ENCODE measurements at places on chromosomes 11 and 22. TPM values are rescaled to one million over a fixed set of nuclear protein-coding genes. Genes with fewer than 3 reads are reported as not detected.

OR6M1 gene
- not detected for total RNA-seq

APOL4 gene
- 0.07 TPM for total RNA-seq

DNA sequence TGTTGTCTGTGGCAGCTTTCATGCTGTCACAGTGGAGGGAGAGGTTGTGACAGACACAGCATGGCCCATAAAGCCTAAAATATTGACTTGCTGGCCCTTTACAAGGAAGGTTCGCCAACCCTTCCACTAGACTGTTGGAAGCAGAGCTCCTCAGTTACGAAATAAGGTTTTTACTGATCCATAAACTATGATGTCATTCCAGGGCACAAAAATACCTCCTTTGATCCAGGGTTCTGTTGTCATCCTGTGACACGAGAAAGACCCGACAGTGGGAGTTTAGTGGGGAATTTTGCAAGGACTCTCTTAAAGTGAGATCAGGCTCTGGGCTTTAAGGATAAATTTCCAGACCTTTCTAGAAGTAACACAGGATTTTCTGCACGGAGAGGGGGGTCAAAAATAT lies 15.7 kb downstream of the BARX2 start:
- H3K27ac ChIP-seq: no peak overlapping the region
- DNase-seq: no peak
- H3K27me3 ChIP-seq: peaks cover 46% of the 10 kb centered on the region

DNA sequence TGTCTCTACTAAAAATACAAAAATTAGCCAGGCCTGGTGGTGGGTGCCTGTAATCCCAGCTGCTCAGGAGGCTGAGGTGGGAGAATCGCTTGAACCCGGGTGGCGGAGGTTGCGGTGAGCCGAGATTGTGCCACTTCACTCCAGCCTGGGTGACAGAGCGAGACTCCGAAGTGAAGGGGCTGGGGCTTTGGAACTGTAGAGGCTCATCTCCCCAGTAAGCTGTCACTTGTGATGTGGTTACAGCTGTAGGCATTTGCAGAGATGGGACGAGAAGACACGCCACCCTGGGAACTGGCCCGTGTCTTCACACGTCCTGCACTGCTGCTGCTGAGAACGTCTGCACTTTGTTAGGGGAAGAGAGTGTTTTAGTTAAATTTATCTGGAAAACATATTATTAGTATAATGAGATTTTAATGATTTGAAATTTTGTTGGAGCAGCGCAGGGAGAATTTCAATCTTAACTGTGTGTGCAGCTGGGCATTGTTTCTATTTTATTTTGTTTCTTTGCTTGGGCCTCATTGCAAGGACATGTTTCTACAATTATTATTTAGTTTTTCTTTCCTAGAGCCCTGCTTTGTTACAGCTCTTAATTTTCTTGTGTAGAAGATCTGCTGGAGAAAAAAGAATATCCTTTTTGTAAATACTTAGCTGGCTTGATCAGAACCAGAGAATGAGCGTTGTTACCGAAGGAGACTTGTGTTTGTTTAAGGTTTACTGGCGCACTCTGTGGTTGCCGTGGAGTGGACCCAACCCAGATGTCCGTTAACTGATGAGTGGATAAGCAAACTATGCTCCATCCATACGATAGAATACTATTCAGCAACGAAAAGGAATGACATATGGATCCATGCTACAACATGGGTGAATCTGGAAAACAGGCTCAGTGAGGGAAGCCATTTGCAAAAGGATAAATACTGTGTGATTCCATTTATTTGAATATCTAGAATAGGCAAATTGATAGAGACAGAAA lies 18.4 kb downstream of the PARVB start:
- H3K4me3 ChIP-seq: no peak overlapping the region
- H3K27me3 ChIP-seq: peaks cover 7% of the 10 kb centered on the region
- DNase-seq: no peak
- H3K4me1 ChIP-seq: peaks cover 18% of the 10 kb centered on the region

DNA sequence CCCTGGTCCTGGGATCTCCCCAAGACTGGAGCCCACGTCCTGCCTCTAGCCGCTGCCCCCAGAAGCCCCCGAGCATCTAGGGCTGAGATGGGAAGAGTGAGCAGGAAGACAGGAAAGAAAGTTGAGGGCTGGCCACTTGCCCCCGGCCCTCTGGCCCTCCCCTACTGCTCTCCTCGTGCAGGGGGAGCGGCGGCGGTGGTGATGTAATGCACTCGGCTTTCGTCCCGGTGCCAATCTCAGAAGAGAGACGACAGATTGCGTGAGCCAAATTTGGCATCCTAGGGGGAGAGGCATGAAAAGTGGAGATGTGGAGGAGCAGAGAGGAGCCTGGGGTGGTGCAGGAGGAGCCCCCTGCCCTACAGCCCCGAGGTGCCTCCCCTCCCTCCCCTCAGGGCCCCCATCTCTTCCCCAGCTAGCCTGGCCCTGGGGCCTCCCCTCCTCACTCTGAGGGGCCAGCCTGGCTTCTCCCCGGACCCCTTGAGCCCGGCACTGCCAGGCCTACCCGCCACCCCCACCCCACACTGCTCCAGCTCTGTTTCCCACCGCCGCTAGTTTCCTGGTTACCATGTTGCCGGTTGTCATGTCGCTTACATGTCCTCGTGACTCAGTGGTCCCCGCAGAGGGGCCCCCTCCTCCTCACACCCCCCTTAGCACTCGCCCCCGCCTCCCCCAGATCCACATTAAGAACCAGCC lies 2.5 kb downstream of the KCNJ4 start:
- peaks cover 9% of the 10 kb centered on the region for H3K4me1 ChIP-seq

DNA sequence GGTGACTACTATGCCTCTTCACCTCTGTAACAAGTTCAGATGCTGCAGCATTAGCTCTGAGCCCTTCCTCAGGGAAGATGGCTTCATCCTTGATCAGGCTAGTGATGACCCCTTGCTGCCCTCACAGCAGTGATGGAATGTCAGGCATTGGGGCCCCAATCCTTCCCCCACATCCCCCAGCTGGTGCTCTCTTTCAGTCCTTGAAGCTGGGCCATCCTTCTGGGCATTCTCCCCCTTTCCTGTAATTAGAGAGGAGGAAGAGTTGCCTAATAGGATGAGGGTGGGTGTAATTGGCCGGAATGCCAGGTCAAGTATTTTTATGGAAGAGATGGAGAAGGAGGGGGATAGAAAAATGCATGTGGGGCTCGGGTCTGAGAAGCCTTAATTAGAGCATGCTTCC lies 62.6 kb downstream of the TRAF6 start:
- peaks cover 5% of the 10 kb centered on the region for H3K36me3 ChIP-seq
- no peak overlapping the region for H3K27ac ChIP-seq
- H3K4me1 ChIP-seq: peaks cover 30% of the 10 kb centered on the region

TRIM49 gene
- not detected for total RNA-seq

ZDHHC24 gene
- total RNA-seq: 13.4 TPM

SLC7A4 gene
- not detected for total RNA-seq

FGF3 gene
- not detected for total RNA-seq

ZP1 gene
- not detected for total RNA-seq

GRCh38 chr11:25655636-25656035 lies 676.3 kb upstream of the ANO3 start:
- no peaks in the 10 kb centered on the region for H3K27me3 ChIP-seq
- no peak overlapping the region for H3K4me3 ChIP-seq
- no peak for DNase-seq
- no peaks in the 10 kb centered on the region for H3K4me1 ChIP-seq
- no peaks in the 10 kb centered on the region for H3K36me3 ChIP-seq

MPPED1 gene
- total RNA-seq: not detected

- no peak for DNase-seq
- H3K27ac ChIP-seq: no peak overlapping the region
- no peaks in the 10 kb centered on the region for H3K36me3 ChIP-seq
- no peaks in the 10 kb centered on the region for H3K27me3 ChIP-seq
- H3K4me1 ChIP-seq: no peaks in the 10 kb centered on the region
- H3K4me3 ChIP-seq: no peak overlapping the region
Observed at GRCh38 chr11:101759771-101760450, 154.9 kb upstream of the CEP126 start.

DNA sequence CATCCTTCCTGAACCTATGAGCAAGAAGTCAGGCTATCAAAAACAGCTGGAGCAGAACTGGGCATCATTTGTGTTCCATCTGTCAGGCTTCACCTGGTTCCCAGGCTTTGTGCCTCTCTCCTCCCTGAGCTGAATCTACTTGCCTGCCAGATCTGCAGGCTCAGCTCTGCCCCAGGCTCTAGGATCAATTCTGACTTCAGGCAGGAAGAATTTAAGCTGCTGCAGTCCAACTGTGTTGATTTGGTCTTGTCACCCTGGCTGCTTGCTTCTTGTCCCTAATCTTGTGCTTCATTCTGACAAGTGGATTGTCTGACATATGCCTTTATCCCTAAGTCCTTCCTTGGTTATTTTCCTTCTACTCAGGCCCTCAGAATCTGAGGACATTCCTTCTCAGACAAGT lies 31.6 kb upstream of the CADM1 start:
- H3K4me1 ChIP-seq: no peaks in the 10 kb centered on the region
- no peaks in the 10 kb centered on the region for H3K36me3 ChIP-seq
- no peak for DNase-seq

CDHR5 gene
- total RNA-seq: not detected

- peak; percentile 13 for DNase-seq
- no peaks in the 10 kb centered on the region for H3K27me3 ChIP-seq
- peaks cover 44% of the 10 kb centered on the region for H3K4me1 ChIP-seq
- H3K27ac ChIP-seq: peak overlapping the region; percentile 94
- peaks cover 42% of the 10 kb centered on the region for H3K36me3 ChIP-seq
Observed at GRCh38 chr11:65262776-65263175, 1.0 kb downstream of the POLA2 start.

GRCh38 chr11:116285026-116285425 lies 487.8 kb downstream of the BUD13 start:
- no peaks in the 10 kb centered on the region for H3K27me3 ChIP-seq
- no peaks in the 10 kb centered on the region for H3K4me1 ChIP-seq
- no peak overlapping the region for H3K4me3 ChIP-seq
- H3K27ac ChIP-seq: no peak overlapping the region
- H3K36me3 ChIP-seq: no peaks in the 10 kb centered on the region

SLC43A1 gene
- 29.7 TPM for total RNA-seq

OR4C3 gene
- not detected for total RNA-seq

DNA sequence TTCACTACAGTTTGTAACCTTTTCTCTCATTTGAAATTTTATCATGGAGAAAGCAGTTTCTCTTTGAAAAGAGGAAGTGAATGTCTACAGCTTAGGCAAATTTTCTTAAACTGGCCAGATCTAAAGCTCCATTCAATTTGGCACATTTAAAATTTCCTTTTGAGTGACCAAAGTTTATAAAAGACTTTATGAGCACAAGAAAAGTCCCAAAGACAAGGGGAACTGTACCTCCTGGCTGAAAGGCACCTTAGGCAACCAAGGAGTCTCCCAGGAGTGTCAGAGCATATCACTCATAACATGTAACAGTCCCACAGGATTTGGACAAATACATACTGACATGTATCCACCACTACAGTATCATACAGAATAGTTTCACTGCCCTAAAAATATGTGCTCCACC lies 41.3 kb downstream of the NARS2 start:
- no peak overlapping the region for H3K27ac ChIP-seq
- peaks cover 11% of the 10 kb centered on the region for H3K36me3 ChIP-seq
- no peaks in the 10 kb centered on the region for H3K4me1 ChIP-seq
- no peak for DNase-seq
- no peak overlapping the region for H3K4me3 ChIP-seq
- no peaks in the 10 kb centered on the region for H3K27me3 ChIP-seq

CHRDL2 gene
- not detected for total RNA-seq

- H3K27me3 ChIP-seq: no peaks in the 10 kb centered on the region
- no peaks in the 10 kb centered on the region for H3K36me3 ChIP-seq
- no peak overlapping the region for H3K4me3 ChIP-seq
Observed at GRCh38 chr22:25143156-25144076, 56.2 kb upstream of the CRYBB3 start.

DNA sequence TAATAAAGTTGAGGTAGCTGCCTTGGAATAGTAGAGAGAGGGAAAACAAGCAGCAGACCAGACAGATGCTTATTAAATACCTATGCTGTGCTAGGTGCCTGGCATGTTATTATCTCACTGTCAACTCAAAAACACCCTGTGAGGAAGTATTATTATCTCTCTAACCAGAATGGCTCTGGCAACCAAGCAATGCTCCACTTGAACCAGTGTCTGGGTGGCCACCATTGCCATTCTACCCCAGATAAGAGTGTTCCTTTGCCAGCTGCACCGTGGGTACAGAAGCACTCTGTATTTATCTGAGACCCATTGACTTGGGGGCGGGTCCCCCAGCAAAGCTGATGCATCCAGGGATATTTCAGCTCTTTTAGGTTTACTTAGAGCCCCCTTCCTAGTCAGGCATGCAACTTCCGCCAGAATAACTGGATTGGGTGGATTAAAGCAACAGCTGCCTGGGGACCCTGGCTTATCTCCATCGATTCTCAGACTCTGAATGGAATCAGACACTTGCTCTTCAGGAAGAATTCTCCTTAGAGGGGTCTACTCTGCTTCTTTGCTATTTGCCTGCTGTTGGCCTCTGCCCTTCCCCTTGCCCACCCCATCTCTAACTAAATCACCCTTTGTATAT lies 49.1 kb downstream of the RCN1 start:
- H3K4me1 ChIP-seq: no peaks in the 10 kb centered on the region
- H3K36me3 ChIP-seq: no peaks in the 10 kb centered on the region
- peaks cover 2% of the 10 kb centered on the region for H3K27me3 ChIP-seq
- no peak for DNase-seq
- no peak overlapping the region for H3K4me3 ChIP-seq
- H3K27ac ChIP-seq: no peak overlapping the region

- no peak overlapping the region for H3K27ac ChIP-seq
- no peaks in the 10 kb centered on the region for H3K36me3 ChIP-seq
- H3K27me3 ChIP-seq: no peaks in the 10 kb centered on the region
- H3K4me3 ChIP-seq: no peak overlapping the region
- H3K4me1 ChIP-seq: no peaks in the 10 kb centered on the region
Observed at GRCh38 chr11:100866453-100866852, 179.4 kb downstream of the ARHGAP42 start.

DNA sequence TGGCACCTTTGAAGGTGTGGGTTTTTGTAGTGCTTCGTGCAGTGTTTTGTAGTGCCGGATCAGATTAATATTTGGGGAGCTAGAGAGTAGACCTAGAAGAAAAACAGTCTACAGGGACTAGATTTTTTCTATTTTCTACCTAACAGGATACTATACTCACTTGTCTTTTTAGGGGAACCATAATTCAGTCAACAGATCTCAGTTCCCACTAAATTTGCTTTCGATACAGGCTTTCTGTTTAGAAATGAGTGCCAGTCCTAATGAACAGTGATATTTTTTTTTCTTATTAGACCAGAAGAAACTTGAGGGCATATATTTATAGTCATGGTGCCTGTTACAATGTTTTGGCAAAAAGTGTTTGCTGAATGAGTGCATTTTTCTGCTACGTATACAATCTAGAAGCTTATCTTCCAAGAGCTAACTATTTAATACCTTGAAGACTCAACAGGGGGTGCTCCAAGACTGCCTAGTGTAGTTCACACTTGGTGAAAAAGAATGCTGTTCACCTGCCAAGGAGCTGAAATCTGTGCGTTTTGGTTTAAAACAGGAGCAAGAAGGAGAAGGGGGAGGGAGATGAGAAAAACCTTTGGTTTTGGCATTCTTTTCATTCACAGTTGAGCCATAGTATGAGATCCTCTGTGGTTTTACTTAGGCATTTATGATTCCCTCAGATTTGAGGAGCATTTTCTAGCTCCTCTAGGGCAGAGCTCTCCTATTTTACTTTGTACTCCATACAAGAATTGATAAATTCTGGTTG lies 44.9 kb upstream of the VSTM5 start:
- peak; percentile 42 for DNase-seq
- no peak overlapping the region for H3K27ac ChIP-seq
- peaks cover 40% of the 10 kb centered on the region for H3K27me3 ChIP-seq
- no peaks in the 10 kb centered on the region for H3K4me1 ChIP-seq
- H3K36me3 ChIP-seq: no peaks in the 10 kb centered on the region

- no peak overlapping the region for H3K27ac ChIP-seq
- no peak overlapping the region for H3K4me3 ChIP-seq
- H3K27me3 ChIP-seq: no peaks in the 10 kb centered on the region
- DNase-seq: no peak
Observed at GRCh38 chr11:2369320-2369719, 7.8 kb upstream of the CD81 start.

Data from activated naive CD4-positive, alpha-beta T cell treated with anti-CD3 and anti-CD28 coated beads for 36 hours (primary cell).